Germinal center (tissue), 1 donor: ENCODE measurements at places on chromosomes 5 and 9.

- no peak for DNase-seq
Observed at GRCh38 chr9:81579381-81579780, 110.0 kb downstream of the TLE1 start.

DNA sequence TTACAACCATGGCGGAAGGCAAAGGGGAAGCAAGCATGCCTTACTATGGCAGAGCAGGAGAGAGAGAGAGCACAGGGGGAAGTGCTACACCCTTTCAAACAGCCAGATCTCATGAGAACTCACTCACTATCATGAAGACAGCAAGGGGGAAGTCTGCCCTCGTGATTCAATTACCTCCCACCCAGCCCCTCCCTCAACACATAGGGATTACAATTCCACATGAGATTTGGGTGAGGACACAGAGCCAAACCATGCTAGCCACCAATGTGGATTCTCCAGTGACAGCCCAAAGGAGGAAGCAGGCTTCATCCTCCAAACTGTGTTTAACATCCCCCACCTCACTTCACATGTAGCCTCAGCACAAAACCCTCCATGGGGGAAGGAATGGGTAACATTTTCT, 563.7 kb downstream of the CDK5RAP2 start:
- DNase-seq = no peak

- no peak for DNase-seq
Observed at GRCh38 chr9:81128701-81129100, 560.6 kb downstream of the TLE1 start.

GRCh38 chr5:149900390-149900789, 44.2 kb downstream of the PDE6A start:
- no peak for DNase-seq

GRCh38 chr5:88897748-88898147, 14.8 kb upstream of the MEF2C start:
- DNase-seq = no peak

GRCh38 chr9:4992872-4993271, 7.8 kb downstream of the JAK2 start:
- DNase-seq = no peak

GRCh38 chr5:43973908-43974307, 370.9 kb downstream of the NNT start:
- DNase-seq = no peak

- no peak for DNase-seq
Observed at GRCh38 chr9:99002706-99003105, 59.0 kb downstream of the COL15A1 start.

GRCh38 chr5:126198531-126198930, 224.7 kb upstream of the GRAMD2B start:
- DNase-seq = no peak

GRCh38 chr9:4009006-4009511, 290.8 kb downstream of the GLIS3 start:
- DNase-seq = no peak

DNA sequence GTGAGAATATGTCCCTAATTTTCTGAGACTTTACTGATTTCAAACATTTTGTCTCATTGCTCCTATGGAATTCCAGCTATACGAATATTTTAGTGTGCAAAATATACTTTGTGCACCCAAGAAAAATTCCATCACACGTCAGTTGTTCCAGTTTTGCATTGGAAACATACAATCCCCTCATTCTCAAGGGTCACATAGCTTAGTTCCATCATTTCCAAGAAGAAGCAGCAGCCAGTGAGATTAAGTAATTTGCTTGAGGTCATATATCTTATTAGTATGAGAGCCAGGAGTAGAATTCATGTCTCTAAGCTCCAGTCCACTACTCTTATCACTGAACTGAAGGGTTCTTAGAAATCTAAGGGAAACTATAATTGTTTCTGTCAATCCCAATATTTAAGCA, 746.7 kb upstream of the C9orf72 start:
- no peak for DNase-seq

GRCh38 chr5:124858612-124859011, 112.2 kb upstream of the ZNF608 start:
- DNase-seq = no peak

- DNase-seq = no peak
Observed at GRCh38 chr5:137847687-137848086, 20.0 kb upstream of the MYOT start.

- no peak for DNase-seq
Observed at GRCh38 chr5:36943584-36943983, 67.0 kb downstream of the NIPBL start.

DNA sequence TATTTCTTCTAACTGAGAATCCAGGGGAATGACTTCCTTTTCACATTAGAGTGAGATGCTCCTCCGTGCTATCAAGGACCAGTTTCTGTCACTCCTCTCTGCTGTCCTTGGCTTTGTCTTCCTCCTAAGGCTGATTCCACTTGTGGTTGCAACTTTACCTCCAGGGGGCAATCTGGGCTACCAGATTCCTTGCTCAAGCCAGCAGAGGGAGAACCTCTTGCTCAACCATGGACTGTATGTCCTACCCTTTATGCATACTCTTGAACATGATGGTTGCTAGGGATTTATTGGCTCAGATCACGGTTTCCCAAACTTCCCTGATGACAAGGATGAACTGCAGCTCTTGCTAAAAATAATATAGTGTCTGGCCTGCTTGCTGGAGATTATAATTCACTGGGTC, 24.0 kb downstream of the NNT start:
- peak; percentile 48 for DNase-seq

GRCh38 chr5:149632311-149633251, 51.3 kb downstream of the ARHGEF37 start:
- DNase-seq = no peak

DNA sequence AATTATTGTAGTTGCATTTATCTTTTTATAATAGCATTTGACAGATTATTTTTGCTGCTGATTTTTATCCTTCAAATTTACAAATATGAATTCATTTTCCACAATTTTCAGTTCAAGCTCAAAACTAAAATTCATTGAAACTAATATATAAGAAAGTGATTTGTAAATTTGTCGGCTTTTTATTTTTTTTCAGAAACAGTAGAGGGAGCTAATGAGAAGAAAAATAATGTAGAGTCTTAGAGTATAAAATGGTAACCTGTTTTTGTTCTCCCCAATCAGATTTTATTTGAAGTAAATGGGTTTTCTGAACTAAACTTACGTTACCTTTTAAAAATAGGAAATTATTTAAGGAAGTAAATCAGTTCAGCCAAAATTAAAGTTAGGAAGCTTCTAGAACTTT, 19.2 kb downstream of the PRRC1 start:
- DNase-seq = peak; percentile 4

- no peak for DNase-seq
Observed at GRCh38 chr5:44365345-44365744, 23.9 kb downstream of the FGF10 start.

DNA sequence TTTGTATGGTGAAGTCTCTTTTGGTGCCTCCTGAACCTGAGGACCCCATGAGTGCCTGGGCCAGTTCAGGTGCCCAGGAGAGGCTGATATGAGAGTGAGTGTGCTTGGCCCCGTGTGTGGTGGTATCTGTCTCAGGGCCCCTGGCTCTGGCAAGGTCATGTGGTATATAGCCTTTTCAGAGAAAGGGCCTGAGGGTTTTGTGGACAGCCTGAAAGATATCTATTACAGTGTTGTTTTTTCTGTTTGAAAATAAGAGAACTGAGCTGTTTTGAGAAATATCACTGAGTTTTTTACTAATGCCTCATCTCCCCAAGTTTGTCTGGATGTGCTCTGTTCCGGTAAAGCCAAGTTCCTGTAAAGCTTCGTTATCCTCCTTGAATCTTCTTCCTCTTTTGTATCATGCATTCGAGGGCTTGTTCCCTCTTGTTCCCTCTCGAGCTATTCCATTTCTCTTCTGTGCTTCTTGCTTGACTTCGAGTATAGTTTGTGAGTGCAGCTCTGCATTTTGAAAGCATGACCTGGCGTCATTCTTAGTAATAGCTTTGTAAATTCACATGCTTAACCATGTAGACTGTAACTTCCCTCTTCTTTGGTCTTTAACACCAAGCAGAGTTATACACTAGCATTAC, 122.3 kb downstream of the MAST4 start:
- DNase-seq = no peak

DNA sequence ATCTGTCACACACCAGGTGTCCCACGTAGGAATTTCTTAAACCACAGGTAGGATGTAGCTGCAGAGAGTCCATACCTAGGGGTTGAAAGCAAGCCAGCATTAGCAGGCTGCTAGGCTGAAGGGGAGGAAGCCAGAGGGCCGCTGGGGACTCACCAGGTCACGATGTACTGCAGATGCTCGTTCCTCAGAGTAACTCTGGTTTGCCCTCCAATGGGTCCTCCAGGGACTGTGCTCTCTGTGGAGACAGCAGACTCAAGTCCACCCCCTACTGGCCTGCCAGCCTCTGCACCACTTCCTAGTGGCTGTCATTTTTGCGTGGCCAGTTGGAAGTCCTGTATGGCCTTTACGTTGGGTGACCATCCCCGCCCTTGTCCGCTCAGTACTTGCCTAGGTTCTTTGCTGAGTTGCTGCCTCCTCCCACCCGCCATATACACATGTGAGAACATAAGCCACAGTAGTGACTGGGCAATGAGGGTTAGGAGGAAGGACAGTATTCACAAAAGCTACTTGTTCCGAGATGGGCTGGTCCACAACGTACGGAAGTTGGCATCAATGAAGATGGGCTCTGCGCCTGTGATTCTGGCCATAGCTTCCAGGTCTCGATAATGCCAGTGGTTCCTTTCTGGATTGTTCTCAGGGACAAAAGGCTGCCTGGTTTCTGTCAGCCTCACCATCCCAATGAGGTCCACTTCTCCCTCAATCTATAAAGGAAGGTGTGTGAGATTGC, 4.1 kb downstream of the RPL7A start:
- peak; percentile 42 for DNase-seq

DNA sequence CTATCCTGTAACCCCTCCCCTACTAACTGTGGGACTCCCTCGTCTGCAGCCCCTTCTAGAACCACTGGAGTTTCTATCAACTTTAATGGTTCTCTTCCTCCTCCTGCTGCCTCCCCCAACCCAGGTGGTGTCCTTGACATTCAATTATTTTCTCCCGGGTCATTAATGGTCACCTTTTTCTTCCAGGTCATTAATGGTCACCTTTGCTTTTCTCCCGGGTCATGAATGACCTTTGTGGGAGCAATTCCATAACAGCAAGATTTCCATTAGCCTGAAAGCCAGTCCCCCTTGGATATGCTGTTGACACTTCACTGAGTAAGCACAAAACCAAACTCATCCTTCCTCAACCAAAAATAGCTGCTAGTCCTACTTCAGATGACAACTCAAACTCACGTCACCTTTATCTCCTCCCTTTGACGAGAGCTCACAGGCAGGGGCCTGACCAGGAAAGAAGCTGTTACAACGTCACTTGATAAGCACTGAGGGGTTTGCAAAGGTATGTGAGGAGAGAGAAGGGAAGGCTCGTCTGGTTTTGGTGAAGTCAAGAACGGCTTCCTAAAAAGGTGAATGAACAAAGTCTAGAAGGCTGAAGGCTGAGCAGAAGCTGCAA, 10.9 kb downstream of the CCDC127 start:
- peak; percentile 1 for DNase-seq

- no peak for DNase-seq
Observed at GRCh38 chr5:169777159-169777558, 140.1 kb downstream of the DOCK2 start.

GRCh38 chr9:109779711-109780452, at the start of gene PALM2AKAP2:
PALM2AKAP2 (plus strand) TSS chr9:109780198; CDS start chr9:109780489, 291 bp downstream.
- peak; percentile 8 for DNase-seq

- no peak for DNase-seq
Observed at GRCh38 chr9:126621061-126621918, 7.6 kb downstream of the LMX1B start.

DNA sequence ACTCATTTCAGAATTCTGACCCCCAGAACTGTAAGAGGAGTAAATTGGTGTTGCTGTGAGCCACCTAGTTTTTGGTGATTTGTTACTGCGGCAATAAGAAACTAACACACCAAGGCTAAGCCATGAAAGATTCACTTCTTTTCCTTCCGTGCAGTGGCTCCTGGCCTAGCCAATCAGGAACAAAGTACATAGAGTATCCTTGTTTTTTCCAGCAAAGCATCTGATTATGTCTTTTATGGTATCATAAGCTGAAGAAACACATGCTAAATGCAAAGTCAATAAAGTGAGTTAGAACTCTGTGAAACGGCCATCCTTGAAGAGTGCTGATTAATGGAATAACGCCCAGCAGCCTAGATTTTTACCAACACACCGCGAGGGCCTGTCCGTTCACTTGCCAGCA, 11.4 kb downstream of the RNF130 start:
- DNase-seq = no peak

GRCh38 chr9:126534431-126535186, 79.1 kb upstream of the LMX1B start:
- no peak for DNase-seq

GRCh38 chr5:6535594-6535993, 86.9 kb downstream of the UBE2QL1 start:
- DNase-seq = no peak

GRCh38 chr9:129124506-129125069, 13.4 kb downstream of the PTPA start:
- DNase-seq = no peak

DNA sequence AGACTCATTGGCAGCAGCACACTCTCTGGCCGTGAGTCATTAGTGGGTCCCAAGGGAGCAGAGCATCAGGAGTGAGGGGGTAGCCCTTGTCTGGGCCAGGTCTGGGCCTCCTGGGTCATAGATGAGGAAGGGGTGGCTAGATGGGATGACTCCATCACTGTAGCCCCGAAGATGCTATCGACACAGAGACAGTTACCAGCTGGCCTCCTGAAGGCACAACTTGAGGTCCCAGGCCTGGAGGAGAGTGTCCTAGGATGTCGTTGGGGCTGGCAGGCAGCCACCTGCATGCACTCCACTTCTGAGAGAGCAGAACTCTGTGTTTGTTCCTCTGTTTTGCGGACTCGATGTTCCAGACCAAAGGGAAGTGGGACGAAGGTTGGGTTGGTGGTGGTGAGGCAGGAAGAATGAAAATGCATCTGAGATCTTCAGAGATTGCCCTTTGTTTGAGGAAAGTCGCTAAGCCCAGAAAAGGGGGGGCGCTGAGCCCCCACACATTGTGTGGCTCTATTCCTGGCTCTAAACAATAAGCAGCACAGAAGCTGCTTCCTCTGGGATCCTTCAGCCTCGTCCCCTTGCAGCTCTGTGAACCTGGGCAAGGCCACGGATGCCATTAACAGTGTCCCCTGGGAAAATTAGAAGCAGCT, 4.7 kb downstream of the BTNL9 start:
- no peak for DNase-seq

- DNase-seq = no peak
Observed at GRCh38 chr5:147388184-147389108, 121.4 kb downstream of the DPYSL3 start.

- DNase-seq = no peak
Observed at GRCh38 chr5:9713959-9714586, 83.9 kb upstream of the TAS2R1 start.

- DNase-seq = peak; percentile 23
Observed at GRCh38 chr5:176379881-176380280, 8.5 kb downstream of the NOP16 start.

GRCh38 chr5:24855485-24855884, 210.7 kb upstream of the CDH10 start:
- no peak for DNase-seq

DNA sequence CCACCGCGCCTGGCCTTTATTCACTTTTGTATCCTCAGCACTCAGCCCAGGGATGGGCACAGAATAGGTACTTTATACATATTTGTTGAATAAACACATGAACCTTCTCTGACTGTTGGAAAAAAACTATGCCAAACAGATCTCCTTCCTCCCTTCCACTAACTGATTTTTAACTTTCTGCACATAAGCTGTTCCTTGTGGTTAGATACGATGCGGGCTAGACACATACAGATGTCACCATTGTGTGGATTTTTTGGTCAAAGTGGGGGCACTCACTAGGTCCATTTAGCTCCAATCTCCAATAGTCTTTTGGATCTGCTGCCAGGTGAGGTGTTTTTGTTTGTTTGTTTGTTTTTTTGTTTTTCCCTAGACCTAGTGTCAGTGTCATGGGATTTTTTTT, 5.1 kb downstream of the TEX48 start:
- DNase-seq = no peak
